ENCODE measurements at places on chromosomes 4 and X.

GRCh38 chr4:6989331-6989923 is 53.7 kb upstream of the TADA2B start:
- DNase-seq: no peak

DNA sequence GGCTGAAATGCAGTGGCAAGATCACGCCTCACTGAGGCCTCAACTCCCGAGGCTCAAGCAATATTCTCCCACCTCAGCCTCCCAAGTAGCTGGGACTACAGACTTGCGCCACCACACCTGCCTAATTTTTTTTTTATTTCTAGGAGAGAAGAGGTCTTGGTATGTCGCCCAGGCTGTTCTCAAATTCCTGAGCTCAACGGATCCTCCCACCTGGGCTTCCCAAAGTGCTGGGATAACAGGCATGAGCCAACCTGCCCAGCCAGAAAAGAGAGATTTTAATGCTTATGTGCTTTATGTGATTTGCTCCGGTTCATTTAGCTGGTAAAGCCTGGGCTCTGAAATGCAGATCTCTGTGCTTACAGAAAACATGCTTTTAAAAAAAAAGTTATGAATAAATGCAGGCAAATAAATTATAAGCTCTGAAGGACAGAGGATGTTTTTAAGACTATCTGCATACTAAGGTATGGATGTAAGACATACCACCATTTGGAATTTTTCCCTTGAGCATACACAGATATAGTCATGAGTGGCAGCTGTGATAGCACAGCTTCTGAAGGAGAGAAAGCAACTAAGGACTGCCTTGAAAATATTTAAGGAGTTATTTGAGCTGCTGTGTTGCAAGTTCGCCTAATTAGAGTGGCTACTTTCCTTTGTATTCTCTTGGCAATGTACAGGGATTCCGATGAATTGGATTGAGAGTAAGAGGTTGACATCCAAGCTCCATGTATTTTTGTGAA is 13.8 kb downstream of the GUCY1B1 start:
- no peak for DNase-seq

DNA sequence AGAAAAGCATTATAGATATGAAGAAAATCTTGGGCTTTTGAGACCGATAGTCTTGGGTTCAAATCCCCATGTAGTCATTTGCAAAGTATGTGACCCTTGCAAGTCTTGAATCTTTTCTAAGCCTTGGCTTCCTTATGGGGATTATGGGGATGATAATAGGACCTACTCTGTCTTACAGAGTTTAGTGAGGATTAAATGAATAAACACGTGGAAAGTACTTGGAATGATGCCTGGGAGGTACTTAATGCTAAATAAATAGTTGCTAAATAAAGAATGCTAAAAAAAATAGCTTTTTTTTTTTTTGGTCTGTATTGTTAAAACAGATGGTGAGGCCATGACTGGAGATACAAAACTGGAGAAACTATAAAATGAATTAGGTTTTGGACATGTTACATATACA is 292.7 kb downstream of the GPAT3 start:
- DNase-seq: no peak

DNA sequence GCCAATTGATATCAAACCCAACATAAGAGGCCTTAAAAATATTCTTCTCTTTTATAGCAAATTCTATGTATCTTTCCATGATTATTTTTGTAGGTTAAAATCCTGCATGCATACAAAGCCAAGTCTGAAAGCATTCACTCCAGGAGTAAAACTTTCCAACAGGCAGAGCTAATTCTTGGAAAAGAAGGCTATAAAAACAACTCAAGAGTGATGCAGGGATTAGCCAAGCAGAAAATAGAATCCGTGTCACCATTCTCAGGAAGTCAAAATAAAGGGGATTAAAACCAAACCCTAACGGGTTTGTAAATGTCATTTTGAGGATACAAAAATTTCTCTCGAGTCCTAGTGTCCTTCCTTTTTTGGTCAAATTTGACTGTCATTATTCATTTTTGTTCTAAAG is 412.4 kb downstream of the DMD start:
- DNase-seq: no peak

DNA sequence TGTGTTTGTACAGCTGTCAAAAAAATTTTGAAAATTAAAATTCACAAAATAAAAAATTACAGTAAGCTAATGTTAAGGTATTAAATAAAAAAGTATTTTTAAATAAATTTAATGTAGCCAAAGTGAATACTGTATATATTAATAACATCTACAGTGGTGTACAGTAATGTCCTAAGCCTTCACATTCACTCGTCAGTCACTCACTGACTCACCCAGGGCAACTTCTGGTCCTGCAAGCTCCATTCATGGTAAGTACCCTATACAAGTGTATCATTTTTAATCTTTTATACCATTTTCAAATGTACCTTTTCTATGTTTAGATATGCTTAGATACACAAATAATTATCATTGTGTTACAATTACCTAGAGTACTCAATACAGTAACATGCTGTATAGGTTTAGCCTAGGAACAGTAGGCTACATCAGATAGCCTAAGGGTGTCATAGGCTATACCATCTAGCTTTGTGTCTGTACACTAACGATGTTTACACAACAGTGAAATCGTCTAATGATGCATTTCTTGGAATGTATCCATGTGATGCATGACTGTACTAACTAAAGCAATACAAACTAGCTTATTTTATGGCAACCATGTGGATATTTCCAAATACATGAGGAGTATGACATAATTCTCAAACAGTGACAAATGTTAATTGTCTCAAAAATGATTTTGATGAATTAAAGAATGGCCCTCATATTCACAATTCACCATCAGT is 13.7 kb downstream of the DDX60 start:
- DNase-seq: no peak

DNA sequence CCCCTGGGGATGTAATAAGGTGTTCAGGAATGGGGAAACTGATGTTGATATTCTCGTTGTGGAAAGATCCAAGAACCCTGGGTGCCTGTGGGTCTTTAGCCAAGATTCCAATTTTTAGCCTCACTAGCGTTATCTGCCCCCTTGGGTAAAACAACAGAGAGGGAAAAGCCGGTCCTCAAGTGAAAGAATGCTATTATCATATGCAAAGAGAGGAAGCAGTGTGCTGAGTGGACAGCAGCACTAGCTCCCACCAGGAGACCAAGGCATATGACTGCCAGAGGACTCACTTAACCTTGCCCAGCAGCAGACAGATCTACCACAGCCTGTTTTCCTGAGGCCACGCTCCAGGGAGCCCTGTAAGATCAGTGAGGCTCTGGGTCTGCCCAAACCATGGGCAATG is 257.9 kb upstream of the CPEB2 start:
- DNase-seq: no peak

DNA sequence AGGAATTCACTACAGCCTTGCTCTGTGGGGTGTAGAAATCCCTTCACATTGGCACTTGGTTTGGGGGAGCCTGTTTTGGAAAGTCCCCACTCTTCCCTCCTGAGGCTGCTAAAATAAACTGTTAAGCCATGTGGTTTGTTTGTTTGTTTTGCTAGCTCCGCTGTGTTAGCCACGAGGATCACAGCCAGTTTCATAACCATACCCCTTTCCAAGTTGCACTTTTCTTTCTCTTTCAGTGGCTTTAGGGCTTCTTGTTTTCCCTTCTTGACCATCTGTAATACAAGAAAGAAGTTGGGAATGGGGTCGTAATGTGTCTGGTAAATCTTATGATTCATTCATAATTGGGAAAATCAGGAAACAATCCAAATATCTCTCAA is 24.8 kb upstream of the UXT start:
- DNase-seq: no peak

GRCh38 chrX:40173143-40174000 is 75.6 kb upstream of the BCOR start:
- DNase-seq: no peak

GRCh38 chr4:177201614-177202013 is 108.1 kb upstream of the NEIL3 start:
- no peak for DNase-seq

DNA sequence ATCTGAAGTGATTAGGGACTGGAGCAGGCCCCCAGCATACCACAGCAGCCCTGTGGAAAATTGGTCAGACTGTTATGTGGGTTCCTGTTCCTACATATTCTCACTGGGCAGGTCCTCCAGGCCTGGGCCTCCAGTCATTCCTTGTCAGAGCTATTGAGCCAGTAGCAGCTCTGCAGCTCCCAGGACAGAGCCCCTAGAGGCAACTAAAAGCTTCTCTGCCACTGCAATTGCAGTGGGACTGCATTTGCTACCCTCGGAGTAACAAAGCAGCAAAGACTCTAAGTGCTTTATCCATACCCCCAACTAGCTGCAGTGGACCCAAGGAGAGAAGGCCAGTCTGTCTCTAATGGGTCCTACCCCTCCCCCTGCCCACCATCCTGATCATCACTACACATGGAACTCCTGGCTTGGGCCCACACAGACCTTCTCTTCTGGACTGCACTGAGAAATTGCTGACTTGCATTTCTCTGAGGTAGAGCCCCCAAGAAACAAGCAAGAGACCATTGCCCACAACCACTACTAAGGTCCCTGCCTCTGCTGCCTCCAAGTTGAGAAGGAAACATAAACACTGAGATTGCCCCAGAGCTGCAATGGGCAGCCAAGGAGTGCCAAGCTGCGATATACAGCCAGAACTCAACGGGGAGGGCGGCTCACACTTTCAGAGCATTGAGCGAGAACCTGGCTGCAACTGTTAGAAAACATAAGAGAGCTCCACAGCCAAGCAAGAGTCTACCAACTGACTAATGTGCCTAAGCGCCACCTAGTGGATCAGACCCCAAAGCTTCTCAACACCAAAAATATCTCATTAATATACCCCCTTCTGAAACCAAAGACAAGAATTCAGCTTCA is 738.7 kb upstream of the NDST4 start:
- no peak for DNase-seq

DNA sequence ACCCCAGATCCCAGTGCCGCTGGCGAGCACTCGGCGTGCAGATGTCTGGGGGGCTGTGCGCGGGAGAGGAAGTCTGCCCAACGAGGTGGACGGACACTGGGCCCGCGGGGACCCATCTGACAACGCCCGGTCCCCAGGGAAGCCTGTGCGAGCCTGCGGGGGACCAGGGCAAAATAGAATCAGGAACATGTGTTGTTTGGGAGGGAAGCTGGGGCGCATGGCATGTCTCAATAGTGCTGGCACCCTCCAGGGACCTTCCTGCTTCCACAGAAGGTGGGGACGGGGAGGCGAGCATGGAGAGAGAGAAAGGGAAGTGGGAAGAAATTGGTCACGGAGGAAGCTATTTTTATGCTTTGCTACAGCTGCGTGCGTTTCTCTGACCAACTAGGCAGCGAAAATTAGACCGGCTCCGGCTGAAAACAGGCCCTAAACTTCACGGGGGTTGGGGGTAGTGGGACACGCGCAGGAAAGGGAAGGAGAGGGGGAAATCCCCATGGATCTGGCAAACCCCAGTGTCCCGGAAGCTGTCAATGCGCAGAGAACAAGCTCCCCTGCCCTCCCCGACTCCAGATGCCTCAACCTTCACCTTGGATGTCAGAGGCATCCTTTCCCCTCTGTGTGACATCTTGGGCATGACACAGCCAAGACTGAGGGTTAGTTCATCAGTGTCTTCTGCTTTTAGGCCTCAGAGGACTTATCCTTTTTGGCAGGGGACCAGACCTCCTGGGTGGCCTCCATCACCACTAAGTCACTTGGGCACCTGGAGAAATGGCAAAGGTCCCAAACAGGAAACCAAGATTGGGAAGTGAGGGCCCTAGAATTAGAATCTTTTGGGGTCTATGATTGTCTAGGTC is 169.8 kb upstream of the BCOR start:
- no peak for DNase-seq

- peak; percentile 66 for DNase-seq
Observed at GRCh38 chr4:70651864-70652506, 14.3 kb downstream of the JCHAIN start.

DNA sequence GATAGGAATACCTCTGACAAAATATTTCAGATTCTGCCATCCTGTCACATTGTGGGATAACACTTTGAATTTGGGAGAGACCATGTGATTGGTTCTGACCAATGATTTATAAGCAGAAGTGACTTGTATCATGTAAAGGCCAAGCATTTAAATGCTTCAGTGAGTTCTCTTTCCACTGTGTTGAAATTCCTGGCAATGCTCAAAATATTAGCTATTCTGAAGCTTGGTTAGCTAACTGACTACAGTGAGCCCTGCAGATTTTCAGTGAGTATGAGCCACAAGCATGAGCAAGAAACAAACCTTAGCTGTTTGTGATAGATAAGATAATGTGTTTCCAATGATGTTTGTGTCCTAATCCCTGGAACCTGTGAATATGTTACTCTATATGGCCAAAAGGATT is 562.8 kb upstream of the AADAT start:
- DNase-seq: no peak

- no peak for DNase-seq
Observed at GRCh38 chrX:56068274-56068758, 163.8 kb upstream of the KLF8 start.

GRCh38 chr4:119209586-119209985 is 2.9 kb upstream of the USP53 start:
- DNase-seq: no peak

GRCh38 chr4:31107362-31107761 is 387.2 kb downstream of the PCDH7 start:
- no peak for DNase-seq

DNA sequence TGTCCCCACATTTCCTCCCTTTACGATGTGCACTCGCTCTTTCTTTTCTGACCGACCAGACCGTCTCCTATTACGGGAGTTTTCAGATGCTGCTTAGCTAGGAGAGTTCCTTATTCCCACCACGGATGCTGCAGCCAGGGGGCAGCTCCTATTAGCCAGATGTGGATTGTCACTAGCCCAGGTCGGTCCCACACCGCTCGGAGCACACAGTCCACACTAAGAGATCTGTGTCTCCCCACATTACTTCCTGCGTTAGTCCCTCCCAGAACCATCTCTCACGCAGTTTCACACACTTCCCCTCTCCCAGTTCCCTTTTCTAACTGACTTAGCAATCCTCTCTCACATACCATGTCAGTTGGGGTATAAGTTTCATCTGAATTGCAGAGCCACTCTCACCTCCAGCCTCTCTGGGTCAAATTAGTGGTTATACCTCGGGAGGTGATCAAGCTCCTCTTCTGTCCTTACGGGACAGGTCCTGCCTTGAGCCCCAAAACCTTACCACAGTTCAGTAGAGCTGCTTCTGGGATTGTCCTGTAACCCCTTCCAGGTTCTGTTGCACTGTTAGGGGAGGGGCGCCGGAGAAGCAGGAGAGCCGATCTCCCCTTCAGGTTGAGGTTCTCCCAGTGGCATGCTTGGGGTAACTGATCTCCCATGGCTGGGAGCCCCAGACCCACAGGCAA is 28.2 kb downstream of the SULT1E1 start:
- no peak for DNase-seq
